GM06990 (cell line): ENCODE measurements at places on chromosomes 6 and 20.

GRCh38 chr6:16284472-16284871 lies 46.1 kb downstream of the GMPR start:
- DNase-seq = no peak

DNA sequence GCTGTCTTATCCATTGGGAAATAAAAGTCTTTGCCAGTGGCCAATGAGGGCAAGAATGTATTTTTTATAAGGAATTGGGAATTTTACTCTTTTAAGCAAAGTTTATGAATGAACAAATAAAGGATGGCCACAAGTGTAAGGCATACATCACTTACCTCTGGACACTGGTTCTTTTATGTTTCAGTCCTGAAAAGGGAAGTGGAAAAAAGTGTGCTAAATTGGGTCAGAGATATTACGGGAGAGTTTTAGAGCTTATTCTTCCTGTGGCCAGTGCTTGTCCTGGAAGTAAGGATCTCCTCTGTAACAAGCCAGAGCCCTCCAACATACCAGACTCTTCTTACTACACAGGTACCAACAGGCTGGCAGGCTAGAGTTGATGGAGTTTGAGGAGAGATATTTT lies 22.5 kb upstream of the RIPK1 start:
- no peak for DNase-seq

DNA sequence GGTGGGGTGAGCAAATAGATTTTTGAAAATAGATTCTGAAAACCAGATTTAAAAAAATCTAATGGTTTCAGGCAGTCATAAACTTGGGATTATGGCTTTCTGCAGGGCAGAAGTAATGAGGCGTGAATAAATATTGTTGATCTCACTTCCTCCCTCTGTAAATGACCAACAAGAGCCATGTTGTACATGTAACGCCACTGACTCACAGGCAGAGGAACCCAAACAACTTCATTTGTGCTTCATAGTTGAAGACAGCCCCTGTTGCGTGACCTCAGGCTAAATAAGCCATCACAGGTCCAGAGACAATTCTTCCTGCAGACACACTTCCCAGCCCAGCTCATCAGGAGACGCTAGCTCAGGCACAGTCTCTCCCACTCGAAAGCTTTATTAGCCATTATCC lies 59.1 kb upstream of the F13A1 start:
- no peak for DNase-seq

- DNase-seq = no peak
Measured at GRCh38 chr20:33370291-33370690, 31.0 kb downstream of the CDK5RAP1 start.

DNA sequence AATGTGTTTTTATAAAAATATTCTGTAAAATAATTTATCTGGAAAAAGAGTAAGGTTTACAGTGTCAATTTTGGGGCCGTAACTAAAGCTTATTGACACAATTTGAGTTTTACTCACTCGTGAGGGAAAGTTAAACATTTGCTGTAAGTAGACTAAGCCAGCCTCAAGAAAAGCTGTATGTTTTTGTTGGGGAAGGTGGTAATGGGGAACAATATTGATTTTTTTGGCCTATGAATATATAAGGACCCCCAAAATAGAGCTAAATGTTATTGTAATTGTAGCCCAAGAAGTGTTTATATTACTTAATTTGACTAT lies 1.4 kb downstream of the SENP6 start:
- no peak for DNase-seq

DNA sequence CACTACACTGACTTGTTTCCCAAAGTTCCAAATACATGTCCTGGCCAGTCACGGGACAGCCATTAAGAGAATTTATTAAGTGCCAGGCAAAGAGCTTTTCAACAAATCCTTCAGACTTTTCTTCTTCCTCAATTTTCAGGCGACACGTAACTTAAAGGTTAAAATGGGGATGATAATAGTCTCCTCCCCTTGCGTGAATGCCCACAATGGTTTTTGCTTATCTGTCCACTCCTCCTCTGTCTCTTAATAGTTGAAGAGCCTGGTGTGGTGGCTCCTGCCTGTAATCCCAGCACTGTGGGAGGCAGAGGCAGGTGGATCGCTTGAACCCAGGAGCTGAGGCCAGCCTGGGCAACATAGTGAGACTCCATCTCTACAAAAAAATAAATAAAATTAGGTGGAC lies 11.4 kb upstream of the PARD6B start:
- DNase-seq = no peak

DNA sequence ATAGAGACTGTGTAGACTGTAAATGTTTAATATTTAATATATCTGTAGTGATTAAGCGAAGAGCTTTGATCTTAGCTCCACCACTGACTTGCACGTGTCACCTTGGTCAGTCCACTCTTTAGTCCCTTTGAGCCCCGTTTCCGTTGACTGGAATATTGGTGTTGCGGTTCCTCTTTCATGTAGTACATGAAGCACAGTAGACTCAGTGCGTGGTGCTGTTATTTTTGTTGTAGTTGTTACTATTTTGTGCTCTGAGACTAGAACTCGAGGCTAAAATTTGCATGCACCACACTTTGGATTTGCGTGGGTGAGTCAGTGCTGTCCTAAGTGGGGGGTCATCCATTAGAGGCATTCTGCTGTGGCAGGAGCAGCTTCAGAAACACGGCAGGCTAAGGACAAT lies 291.4 kb downstream of the QKI start:
- DNase-seq = peak; percentile 62

GRCh38 chr20:59382907-59383306 lies 82.5 kb downstream of the EDN3 start:
- DNase-seq = no peak

- DNase-seq = no peak
Measured at GRCh38 chr20:34907616-34908469, 31.4 kb downstream of the ACSS2 start.

GRCh38 chr20:12177657-12178293 lies 260.1 kb downstream of the BTBD3 start:
- DNase-seq = no peak
